ENCODE measurements at places on chromosomes 7 and 10.

DNA sequence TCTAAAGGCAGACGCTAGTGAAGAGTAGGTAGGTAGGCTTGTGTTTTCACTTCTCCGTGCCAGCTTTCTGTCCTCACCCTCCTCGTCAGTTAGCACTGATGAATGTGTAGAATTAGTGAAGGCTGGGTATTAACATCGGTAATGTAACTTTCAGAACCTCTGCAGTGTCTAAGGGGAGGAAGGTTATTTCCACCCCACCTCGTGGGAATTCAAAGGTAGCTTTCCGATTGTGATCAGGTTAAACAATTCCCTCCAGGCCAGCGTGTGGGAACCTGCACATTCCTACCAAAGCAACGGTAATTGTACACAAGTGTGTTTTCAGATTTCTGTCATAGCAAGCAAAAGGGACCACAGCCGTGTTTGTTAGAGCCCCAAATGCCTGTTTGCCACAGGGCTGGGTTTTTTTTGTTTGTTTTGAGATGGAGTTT is 405.0 kb upstream of the GALNT17 start:
- no peak for DNase-seq

DNA sequence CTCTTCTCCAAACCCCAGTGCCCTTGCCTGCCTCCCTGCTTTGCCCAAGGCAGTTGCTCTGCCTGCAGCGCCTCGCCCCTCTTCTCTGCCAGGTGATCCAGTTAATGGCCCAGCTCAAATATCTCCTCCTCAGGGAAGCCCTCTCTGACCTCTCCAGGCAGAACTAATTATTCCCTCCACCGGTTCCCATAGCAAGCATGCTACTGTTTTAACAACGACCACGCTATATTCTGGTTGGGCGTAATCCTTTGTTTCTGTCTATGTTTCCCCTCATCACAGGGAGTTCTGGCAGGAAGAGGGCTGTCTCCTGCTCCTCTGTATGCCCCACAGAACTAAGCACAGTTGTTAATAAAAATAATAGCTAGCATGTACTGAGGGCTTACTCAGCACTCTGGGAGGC is 36.8 kb upstream of the R3HCC1L start:
- DNase-seq: no peak

- DNase-seq: no peak
Measured at GRCh38 chr10:17453035-17453372, 1.4 kb downstream of the ST8SIA6 start.

- no peak for DNase-seq
Measured at GRCh38 chr7:31271641-31272405, 68.7 kb downstream of the NEUROD6 start.

DNA sequence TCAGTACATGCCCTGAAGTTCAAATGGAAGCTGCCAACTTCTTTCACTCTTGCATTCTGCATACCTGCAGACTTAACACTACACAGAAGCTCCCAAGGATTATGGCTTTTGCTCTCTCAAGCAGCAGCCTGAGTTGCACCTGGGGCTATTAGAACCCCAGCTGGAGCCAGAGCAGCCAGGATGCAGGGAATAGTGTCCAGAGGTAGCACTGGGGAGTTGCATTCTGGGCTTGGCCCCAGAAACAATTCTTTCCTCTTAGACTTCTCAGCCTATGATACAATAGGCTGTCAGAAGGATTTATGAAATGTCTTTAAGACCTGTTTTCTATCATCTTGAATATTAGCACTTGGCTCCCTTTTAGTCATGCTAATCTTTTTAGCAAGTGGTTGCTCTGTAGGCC is 886.7 kb upstream of the GHITM start:
- DNase-seq: no peak

GRCh38 chr10:69382382-69383117 is 34.2 kb downstream of the TACR2 start:
- no peak for DNase-seq
